ENCODE measurements at places on chromosomes 4 and X.
A peak's percentile ranks its signal among the peaks of the same experiment; 100 is the strongest.

DNA sequence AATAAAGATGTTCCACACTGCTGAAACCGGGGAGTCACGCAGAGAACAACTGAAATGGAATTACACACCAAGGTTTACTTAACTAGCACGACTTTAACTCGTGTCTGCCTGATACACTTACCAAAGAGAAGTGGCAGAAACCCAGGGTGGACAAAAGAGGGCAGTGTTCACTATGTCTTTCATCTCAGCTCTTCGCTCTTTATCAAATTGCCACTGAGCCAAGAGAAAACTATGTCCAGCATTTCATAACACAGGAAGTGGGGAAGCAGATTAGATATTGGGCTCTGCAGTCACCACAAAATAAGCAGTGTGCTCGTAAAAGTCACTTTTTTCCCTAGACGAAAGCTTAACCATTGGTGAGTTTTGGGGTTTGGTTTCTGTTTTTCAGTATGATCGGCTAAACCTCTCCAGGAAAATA, 155.7 kb downstream of the CHIC2 start:
- DNase-seq = peak; percentile 77

DNA sequence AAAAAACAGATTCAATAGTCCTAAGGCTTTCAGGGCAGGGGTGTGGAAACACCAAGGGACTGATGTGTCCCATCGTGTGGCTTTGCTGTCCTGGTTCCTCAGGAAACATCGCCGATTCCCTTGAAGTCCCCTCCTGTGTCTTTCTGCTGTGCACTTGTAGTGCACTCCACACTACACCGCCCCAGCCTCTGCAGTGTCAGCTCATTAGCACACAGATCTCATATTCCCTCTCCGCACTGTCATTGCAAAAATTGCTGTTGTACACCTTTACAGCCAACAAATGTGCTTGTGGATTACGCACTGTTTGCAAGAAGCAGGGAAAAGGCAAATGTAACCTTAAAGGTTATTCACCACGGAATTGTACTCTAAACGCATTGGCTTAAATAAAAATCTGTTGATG, 5.3 kb downstream of the GRIA3 start:
- DNase-seq = no peak

- no peak for DNase-seq
These were observed 47.2 kb upstream of the RELL1 start for GRCh38 chr4:37733240-37733867.

DNA sequence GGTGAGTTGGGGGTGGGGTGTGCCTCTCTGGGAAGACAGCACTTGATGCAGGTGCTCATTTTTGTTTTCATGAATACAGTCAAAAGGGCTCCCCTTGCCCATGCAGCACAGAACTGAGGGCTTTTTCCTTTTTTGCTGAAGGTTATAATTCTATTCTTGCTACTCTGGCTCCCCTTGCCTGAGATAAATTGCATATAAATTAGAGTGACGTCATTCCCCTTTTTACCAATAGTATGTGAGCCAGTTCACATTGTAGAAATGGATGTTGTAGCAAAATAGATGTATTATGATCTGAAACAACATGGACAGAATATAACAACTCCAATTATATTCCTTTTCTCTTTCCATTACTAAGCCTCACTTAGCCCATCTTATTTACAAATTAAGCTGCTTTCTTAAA, 28.4 kb downstream of the CXorf58 start:
- no peak for DNase-seq

DNA sequence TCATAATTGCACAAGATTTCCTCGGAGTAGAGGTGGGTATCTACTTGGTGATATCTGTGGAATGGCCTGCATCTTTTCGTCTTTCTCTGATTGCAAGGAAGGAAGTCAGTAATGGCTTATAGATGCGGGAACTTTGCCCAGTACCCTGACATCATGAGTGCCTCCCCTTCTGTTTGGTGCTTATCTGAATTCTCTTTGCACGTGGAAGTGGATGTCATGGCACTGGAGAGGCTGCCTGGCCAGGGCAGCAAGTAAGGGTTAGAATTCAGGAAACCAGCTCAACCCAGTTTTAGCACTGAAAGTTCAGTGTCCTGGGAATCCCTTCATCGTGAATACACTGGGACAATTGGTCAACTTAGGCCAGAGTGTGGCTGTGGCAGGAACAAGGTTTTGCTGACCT, 83.5 kb upstream of the RAPGEF2 start:
- DNase-seq = no peak

- no peak for DNase-seq
These were observed 1.3 kb upstream of the PLXNB3 start for GRCh38 chrX:153762626-153763173.

DNA sequence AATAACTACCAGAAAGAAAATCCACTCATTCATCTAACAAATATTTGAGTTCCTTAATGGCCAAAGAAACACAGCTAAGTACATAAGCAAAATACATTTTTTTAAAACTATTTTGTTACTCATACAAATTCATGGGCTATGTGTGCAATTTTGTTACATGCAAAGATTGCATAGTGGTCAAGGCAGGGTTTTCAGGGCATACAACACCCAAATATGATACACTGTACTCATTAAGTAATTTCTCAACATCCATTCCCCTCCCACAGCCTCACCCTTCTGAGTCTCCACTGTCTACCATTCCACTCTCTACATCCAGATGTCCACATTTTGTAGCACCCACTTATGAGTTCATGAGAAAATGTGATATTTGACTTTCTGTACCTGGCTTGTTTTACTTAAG, 58.2 kb downstream of the BRWD3 start:
- no peak for DNase-seq

DNA sequence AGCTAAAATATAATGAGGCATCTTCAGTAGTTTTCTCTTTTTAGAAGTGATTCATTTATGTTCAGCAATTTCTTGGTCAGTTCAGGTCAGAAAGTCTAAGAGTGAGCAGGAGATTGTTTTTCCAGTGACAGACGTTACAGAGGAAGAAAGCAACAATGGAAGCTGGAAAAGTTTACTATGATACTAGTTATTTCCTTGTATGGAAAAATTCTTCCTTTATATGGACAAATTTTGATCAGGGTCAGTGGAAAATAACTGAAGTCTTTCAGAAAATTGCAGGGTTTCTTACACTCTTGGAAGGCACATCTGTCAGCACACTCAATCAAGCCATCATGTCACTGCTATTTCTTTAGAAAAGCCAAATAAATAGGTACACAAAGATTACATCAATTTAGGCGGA, 1120.7 kb downstream of the FAT4 start:
- DNase-seq = no peak

DNA sequence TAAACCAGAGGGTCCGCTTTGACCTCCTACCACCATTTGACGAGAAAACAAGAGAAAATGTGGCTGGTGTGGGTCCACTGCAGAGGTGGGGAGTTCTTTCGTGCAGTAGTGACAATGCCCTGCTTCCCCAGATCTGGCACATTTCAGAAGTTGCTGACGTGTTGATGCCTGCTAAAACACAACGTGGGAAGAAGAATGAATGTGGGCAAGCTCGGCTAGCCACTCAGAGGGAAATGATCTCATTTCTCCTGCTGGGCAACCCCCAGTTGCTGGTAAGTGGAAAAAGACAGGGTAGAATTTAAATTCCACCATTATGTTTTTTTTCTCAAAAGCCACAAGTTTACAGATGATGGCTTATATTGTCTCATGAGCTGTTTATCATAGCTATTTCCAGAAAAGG, 77.9 kb downstream of the LUZP4 start:
- no peak for DNase-seq

GRCh38 chrX:103823591-103823990, 8.5 kb downstream of the RAB9B start:
- DNase-seq = no peak

GRCh38 chr4:142480244-142480643, 365.9 kb downstream of the INPP4B start:
- DNase-seq = no peak

DNA sequence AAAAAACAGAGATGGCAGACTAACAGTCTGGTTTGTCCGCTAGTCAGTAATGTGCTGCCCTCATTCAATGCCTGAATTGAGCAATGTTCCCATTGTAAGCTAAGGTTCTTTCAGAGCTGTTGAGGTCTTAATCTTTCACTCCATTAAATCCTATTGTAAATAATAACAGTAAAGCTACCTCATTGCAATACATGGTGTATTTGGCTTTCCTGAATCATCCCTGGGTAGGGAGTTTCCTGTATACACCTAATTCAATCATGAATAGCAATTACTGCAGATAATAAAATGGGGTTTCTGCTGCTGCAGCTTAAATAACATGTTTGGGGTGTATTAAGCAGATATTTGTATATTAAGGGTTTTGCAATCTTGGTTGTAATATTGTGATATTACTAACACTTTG, 1100.2 kb upstream of the INTU start:
- DNase-seq = no peak

GRCh38 chr4:136241221-136241986, 1290.9 kb downstream of the PCDH18 start:
- no peak for DNase-seq

GRCh38 chrX:105821471-105822121, 743 bp upstream of the NRK start:
- peak; percentile 50 for DNase-seq

DNA sequence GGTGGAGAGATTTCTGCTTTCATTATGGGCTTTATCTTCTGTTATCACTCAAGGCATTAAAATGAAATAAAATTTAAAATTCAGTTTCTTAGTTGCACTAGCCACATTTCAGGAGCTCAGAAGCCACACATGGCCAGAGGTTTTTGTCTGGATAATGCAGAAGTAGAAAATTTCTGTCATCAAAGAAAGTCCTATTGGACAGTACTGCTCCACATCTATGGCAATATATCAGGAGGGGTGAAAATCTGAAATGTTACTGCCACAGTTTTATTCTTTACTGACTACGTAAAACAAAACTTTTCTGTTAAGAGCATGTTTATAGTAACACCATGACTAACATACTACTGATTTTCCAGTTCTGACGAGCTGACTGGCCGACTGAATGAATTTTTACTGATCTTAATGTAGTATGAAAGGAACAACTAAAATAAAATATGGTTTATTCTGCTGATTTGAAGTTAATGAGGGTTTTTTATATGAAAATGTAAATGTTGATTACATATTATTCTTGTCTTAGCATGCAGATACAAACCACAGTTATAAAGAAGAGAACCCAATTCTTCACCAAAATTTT, 264.0 kb upstream of the HAND2 start:
- no peak for DNase-seq

- no peak for DNase-seq
These were observed 118.9 kb upstream of the PCDH7 start for GRCh38 chr4:30601070-30601865.

GRCh38 chr4:138555584-138555983, 313.4 kb upstream of the SLC7A11 start:
- no peak for DNase-seq

DNA sequence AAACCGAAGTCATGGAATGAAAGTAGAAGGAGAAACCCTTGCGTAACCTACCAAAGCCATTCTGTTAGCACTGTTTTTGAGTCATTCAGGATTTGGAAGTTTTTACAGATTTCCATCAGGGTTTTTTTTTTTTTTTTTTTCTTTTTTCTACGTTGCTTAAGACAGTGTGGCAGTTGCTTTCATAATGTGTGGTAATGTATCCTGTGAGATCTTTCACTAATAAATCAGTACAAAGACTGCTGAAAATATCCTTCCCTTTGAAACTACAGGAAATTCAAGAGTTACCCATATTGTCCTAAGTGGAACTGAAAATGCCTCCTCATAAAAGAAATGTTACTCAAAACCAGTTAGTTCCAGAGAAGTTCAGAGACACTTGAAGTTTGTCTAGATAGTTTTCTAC, 137.8 kb downstream of the RAPGEF2 start:
- DNase-seq = no peak

DNA sequence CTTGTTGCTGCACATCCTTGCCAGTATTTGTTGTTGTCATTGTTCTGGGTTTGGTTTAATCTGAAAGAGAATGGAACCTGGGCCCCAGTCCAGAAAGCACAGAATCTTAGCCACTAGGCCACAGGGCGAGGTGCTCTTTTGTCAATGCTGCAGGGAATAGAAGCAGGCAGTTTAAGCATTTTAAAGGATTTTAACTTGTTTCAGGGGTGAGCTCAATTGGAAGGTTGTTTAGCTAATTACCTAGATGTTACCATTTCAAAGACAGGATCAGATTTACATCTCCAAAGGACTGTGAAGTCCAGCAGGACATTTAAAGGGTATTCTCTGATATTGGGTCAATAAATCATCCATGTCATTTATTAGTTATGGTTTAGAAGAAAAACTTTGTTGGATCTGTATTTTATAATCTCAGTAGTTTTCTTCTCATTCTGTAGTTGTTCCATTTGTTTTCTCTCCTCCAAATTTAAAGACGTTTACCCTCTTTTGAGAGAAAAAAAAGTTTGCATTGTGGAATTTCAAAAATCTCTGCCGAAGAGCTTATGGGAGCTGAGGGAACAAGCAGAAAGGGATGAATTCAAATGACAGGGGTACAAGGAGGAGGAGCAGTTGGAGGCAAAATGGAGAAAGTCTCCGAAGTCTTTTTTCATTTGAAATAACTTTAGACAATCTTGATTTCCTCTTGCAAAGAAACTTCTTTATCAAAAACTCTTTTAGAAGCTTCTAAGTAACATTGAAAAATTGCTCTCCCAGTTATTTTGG, 57.5 kb upstream of the FAM47C start:
- no peak for DNase-seq
